Thoracic aorta (tissue), 2 donors: ENCODE measurements at places on chromosomes 12 and 14.
A peak's percentile ranks its signal among the peaks of the same experiment; 100 is the strongest.

- no peak for DNase-seq
These were observed 60.8 kb upstream of the EEA1 start for GRCh38 chr12:92989715-92990484.

GRCh38 chr14:59897757-59898383 is 22.1 kb upstream of the LRRC9 start:
- DNase-seq, result no peak

DNA sequence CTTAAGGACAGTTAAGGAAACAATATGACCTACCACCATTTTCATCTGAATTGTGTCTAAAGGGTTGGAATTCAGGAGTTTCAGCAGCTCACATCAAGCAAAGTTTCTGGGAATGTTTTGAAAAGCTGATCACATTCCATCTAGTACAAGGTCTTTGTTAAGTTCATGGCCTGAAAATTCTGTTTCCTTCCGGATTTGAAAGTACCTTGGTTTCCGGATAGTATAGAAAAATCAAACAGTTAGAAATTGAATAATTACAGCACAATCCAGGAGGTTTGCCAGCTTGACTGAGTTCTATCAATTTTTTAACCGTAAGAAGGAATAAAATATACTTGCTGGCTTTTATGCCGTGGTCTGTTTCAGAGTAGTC is 136.5 kb downstream of the HMGA2 start:
- no peak for DNase-seq

- DNase-seq, result no peak
These were observed 9.5 kb downstream of the PHETA1 start for GRCh38 chr12:111359231-111359913.

DNA sequence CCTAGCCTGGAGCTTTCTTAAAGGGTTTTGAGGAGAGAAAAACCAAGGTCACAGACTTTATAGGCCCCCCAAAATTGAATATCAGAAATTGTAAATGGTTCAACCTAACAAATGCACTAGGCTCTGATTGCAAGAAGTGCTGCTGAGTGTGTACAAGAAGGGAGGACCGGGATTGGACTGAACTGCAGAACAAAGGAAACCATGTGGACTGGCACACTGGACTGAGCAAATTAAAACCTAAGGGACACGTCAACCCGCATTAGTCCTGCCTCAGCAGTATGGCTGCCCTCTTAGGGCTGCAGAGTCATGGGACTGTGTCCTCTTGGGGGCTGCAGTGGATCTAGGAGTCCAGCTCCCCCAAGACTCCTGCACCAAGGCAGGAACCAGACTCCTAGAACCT is 842 bp upstream of the CISTR start:
- DNase-seq, result no peak

GRCh38 chr12:103841690-103842584 is 903 bp upstream of the NT5DC3 start:
- peak; percentile 11 for DNase-seq

DNA sequence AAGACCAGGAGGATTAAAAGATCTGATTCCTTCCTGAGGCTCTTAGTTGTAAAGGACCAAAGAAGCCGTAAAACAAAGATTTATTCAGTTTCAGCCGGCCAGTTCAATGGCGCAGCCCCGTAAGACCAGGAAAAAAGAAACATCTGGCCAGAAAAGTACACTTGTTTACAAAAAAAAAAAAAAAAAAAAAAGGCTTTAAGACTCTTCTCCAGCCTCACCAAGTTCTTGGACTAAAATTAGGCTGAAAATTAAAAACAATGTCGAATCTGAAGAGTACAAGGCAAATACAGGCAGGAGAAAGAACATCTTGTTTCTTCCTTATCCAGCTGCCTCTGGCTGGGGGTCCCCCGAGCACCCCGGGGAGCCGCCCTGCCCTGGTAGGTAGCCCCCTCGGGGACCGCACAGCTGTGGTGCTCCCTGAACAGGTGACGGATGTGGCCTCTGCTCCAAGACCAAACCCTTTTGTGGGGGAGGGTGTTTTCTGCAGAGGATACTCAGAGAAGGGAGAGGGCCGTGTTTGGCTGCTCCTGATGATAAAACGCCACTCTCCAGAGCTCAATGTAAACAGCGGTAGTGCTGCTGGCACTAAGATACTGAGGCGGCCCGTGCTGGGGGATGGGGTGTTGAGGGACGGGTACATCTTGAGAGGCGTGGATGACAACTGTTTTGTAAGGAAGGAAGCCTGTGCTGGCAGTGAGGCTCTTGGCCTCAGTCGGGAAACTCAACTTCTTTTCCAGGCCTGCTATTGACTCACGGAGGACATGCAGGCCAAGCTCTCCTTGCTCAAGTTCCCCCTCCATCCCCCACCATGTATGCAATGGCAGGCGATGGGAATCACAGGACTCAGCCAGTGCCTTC is 201.0 kb upstream of the DIO3 start:
- DNase-seq, result no peak

DNA sequence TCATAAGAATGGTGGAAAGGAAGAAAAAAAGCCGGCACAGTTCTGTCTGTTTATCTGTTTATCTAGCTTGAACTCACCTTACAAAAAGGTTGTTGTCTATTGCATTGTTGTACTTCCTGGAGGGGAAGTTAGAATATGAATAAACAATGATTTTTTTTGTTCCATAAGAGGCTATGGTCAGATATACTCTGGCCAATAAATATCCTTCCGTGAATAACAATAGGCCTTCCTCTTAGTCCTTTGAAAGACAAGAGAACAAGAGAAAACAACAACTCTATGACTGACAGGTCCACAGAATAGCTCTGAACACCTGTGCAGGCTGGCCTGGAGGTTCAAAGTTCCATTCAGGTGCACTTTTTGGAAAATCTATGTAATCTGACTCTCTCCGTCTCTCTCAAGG is 192.8 kb upstream of the KRR1 start:
- no peak for DNase-seq

DNA sequence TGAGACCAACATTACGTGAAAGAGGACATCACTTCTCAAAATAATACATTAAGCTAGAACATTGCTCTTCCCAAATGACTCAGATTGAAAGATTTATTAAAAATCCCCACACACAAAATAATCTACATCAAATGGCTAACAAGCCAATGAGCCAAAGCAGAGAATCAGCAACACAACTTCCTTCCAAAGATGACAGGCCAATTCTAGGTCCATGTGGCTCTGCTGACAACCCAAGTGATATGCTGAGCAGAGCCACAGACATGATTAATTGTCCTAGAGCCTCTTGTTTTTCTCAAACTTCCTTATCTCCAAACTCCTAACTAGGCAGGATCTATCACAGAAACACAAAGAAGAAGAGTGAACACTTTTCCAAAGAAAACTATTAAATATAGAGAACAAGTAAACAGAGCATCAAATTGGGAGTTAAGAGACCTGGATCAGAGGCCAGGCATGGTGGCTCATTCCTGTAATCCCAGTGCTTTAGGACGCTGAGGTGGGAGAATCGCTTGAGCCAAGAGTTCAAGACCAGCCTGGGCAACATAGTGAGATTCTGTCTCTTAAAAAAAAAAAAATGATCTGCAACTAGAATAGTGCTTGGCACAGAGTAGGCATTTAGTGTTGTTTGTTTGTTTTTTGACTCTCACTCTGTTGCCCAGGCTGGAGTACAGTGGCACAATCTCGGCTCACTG is 38.5 kb downstream of the SENP1 start:
- no peak for DNase-seq
